Activated CD8-positive, alpha-beta T cell treated with anti-CD3 and anti-CD28 coated beads, Interleukin-2, amount 10 ng/mL, durations not matched to agents 7 days and 5 days (primary cell): ENCODE measurements at places on chromosomes 11 and 22.

DNA sequence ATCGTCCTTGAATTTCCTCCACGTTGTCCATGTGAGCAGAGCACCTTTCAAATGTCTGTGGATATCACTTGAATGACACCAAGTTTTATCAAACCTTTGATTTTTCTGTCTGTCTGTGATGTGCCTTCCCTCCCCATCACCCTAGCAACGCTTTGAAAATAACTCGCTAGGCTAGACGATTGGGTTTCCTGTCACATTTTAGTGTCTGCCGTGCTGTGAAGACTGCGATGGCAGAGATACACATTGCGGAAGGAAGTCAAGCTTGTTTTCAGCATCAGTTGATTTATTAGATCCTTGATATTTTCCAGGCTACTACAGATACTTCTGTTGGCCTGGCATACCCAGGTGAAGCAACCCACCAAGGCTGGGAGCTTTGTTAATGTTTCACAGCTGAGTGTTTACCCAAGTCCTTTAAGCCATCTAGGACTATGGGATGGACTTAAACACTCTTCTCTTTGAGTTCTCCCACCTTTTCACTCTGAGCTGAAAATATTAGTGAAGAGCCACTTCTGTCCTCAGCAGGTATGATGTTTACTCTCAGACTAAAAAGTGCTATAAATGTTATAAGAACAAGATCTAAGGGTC, 93.6 kb upstream of the CD44 start:
- H3K27me3 ChIP-seq, result no peaks in the 10 kb centered on the region
- DNase-seq, result peak; percentile 90
- H3K27ac ChIP-seq, result peak overlapping the region; percentile 96
- peak overlapping the region; percentile 73 for H3K4me3 ChIP-seq
- peaks cover 77% of the 10 kb centered on the region for H3K4me1 ChIP-seq

- H3K27me3 ChIP-seq, result no peaks in the 10 kb centered on the region
- DNase-seq, result no peak
- no peak overlapping the region for H3K27ac ChIP-seq
- H3K4me3 ChIP-seq, result no peak overlapping the region
Observed at GRCh38 chr11:132022733-132023478, 652.5 kb downstream of the NTM start.

DNA sequence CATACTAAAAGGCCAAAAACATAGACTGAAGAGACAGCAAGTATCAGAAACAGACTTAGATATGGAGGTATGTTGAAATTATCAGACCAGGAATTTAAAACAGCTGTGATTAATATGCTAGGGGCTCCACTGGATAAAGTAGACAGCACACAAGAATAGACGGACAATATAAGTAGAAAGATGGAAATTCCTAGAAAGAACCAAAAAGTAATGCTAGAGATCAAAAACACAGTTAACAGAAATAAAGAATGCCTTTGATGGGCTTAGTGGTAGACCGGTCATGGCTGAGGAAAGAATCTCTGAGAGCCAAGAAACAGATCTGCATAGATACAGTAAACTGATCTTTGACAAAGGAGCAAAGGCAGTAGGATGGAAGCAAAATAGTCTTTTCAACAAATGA, 250.2 kb downstream of the SWAP70 start:
- H3K4me3 ChIP-seq, result no peak overlapping the region
- no peak overlapping the region for H3K27ac ChIP-seq
- no peaks in the 10 kb centered on the region for H3K4me1 ChIP-seq
- no peaks in the 10 kb centered on the region for H3K27me3 ChIP-seq
- no peak for DNase-seq

DNA sequence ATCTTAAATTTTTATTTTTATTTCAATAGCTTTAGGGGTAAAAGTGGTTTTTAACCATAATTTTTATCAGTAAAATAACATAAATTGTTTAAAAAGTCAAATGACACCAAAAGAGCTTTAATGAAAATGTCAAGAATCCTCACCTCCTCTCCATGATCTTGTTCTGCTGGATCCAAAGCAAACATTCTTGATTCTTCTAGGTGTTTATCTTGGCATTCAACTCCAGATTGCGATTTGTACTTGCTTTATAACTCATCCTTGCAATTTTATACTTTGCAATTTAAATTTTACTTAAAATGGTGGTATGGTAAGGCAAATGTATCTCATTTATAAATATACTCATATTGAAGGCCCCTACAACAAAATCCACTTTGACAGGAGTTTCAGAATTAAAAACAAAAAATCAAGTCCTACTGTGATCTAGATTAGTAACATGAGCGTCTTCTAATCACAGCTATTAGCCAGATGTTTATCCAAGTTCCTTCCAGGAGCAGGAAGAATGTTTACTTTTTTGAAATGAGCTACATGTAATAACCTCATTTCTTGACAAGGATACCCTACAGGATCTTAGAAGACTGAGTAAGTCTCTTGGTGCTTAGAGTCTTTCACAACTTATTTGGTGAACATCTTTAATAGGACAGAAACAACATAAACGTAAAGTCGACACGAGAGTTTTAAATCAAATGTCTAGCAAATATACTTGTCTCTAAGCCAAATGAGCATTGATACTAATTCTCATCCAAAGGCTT, 72.4 kb upstream of the CARD18 start:
- H3K4me3 ChIP-seq, result no peak overlapping the region
- no peaks in the 10 kb centered on the region for H3K4me1 ChIP-seq
- H3K36me3 ChIP-seq, result no peaks in the 10 kb centered on the region
- H3K27me3 ChIP-seq, result peaks cover 3% of the 10 kb centered on the region
- no peak overlapping the region for H3K27ac ChIP-seq

GRCh38 chr11:120182372-120182771, 28.5 kb upstream of the OAF start:
- peak; percentile 18 for DNase-seq
- no peak overlapping the region for H3K27ac ChIP-seq
- H3K4me3 ChIP-seq, result no peak overlapping the region
- peaks cover 7% of the 10 kb centered on the region for H3K27me3 ChIP-seq

DNA sequence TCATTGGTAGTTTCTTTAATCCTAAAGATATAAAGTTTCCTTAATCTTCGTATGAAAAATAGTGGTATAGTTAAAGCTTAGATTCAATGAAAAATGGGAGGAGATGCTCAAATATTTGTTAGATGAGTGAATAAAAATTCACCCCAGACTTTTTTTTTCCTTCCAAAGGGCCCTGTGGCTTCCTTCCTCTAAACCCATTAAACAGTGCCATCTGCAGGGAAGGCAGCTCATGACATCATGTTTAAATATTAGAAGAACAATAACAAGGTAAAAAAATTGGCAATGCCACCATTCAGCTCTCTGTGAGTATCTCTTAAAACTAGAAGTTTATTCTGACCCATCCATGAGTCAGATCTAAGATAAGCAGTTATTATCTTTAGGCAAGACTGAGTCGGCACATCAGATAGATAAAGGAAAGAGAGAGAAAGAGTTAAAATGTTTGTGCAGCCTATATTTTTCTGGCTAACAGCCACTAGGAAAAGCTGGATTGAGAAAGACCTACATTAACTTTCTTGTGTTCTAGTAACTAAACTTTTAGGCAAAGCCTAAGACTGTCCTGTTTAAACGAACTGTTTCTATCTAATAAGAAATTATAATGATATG, 19.1 kb upstream of the OOSP1 start:
- H3K27ac ChIP-seq, result no peak overlapping the region
- DNase-seq, result peak; percentile 56
- no peak overlapping the region for H3K4me3 ChIP-seq
- H3K4me1 ChIP-seq, result no peaks in the 10 kb centered on the region
- H3K27me3 ChIP-seq, result no peaks in the 10 kb centered on the region

DNA sequence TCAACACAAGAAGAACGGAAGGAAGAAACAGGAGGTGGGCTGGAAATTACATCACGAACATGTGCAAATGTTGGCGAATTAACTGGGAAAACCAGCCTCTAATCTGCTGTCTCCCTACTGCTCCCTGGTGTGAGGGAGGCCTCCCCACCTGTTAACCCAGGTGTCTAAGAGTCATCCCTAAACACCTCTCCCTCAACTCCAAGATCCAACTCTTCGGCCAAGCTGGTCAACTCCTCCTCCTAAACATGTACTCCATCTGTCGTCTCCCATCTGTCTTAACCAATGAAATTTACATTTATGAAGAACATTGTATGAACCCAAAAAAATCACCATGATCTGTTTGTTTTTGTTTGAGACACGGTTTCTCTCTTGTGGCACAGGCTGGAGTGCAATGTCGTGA, 154.2 kb downstream of the LARGE1 start:
- H3K27me3 ChIP-seq, result no peaks in the 10 kb centered on the region
- no peak for DNase-seq
- H3K4me1 ChIP-seq, result no peaks in the 10 kb centered on the region
- no peaks in the 10 kb centered on the region for H3K36me3 ChIP-seq
- no peak overlapping the region for H3K4me3 ChIP-seq

GRCh38 chr11:94732617-94733281, 35.4 kb upstream of the AMOTL1 start:
- H3K36me3 ChIP-seq, result no peaks in the 10 kb centered on the region
- H3K4me1 ChIP-seq, result peaks cover 11% of the 10 kb centered on the region
- H3K27ac ChIP-seq, result no peak overlapping the region
- DNase-seq, result no peak
- peaks cover 15% of the 10 kb centered on the region for H3K27me3 ChIP-seq

GRCh38 chr22:25122136-25122764, 77.4 kb upstream of the CRYBB3 start:
- no peak overlapping the region for H3K4me3 ChIP-seq
- peaks cover 2% of the 10 kb centered on the region for H3K36me3 ChIP-seq
- no peak for DNase-seq

GRCh38 chr11:64614917-64615316, 23.9 kb downstream of the SLC22A12 start:
- no peak overlapping the region for H3K4me3 ChIP-seq
- DNase-seq, result no peak
- no peak overlapping the region for H3K27ac ChIP-seq
- H3K27me3 ChIP-seq, result no peaks in the 10 kb centered on the region
- H3K36me3 ChIP-seq, result no peaks in the 10 kb centered on the region

- no peak overlapping the region for H3K4me3 ChIP-seq
- no peak overlapping the region for H3K27ac ChIP-seq
- peaks cover 63% of the 10 kb centered on the region for H3K4me1 ChIP-seq
- no peak for DNase-seq
- no peaks in the 10 kb centered on the region for H3K27me3 ChIP-seq
- peaks cover 18% of the 10 kb centered on the region for H3K36me3 ChIP-seq
Observed at GRCh38 chr11:46359953-46360352, 12.7 kb downstream of the DGKZ start.

DNA sequence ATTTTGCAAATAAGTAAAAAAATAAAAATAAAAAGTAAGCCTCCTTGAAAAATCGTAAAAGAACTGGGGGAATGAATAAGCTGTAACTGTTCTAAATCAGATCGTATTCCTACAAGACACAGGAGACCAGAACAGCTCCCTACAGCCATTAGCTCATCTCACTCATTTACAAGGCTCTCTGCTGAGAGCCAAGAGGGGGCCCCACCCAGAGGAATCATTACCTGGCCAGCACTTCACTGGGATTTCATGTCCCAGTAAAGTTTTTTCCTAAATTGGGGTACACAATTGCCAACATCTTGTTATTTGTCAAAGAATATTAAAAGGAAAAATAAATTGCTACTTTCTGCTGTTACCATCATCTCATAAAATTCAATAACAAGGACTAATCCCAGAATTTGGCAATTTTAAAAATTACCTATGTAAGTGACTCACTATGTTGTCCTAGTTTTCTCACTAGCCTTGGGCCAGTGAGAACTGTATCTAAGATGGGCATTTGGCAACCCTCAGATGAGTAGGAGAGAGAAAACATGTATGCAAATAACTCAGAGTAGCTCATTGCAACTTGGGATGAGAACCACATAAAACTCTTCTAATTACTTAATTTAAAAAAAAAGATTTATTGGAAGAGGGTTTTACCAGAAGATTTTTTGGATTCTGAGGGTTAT, 18.4 kb upstream of the SMTN start:
- H3K36me3 ChIP-seq, result peaks cover 3% of the 10 kb centered on the region
- no peak overlapping the region for H3K4me3 ChIP-seq
- H3K4me1 ChIP-seq, result no peaks in the 10 kb centered on the region
- DNase-seq, result no peak

DNA sequence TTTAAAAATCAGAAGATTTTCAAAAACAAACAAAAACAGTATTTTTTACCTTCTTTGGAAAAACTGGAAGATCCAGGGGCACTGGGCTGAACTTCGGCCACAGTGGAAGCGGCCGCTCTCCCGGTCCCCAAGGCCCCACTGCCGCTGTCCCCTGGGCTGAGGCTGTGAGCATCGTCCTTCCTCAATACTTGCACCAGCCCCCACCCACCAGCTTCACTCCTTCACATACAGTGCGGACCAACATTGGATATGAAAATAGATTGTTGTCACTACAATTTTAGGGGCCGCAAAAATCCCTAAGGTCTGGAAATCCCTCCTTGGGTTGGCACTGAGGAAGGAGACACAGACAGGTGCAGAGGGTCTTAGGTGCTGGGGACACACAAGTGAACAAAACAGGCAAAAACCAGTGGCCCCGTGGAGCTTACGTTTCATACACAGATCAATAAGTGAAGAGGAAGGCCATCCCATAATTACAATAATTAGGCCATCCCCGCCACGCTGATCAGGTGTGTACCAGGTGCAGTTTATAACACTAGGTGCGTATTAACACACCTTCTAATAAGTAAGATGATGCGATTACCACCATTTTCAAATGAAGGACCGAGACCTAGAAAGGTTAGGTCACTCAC, 28.2 kb upstream of the SLC22A12 start:
- H3K27ac ChIP-seq, result no peak overlapping the region
- peaks cover 2% of the 10 kb centered on the region for H3K4me1 ChIP-seq
- no peak for DNase-seq
- H3K4me3 ChIP-seq, result no peak overlapping the region
- H3K36me3 ChIP-seq, result no peaks in the 10 kb centered on the region

- peaks cover 38% of the 10 kb centered on the region for H3K36me3 ChIP-seq
- H3K27ac ChIP-seq, result peak overlapping the region; percentile 20
- peaks cover 44% of the 10 kb centered on the region for H3K4me1 ChIP-seq
- no peak overlapping the region for H3K4me3 ChIP-seq
Observed at GRCh38 chr22:39414886-39415285, 15.3 kb downstream of the TAB1 start.

GRCh38 chr11:2205981-2206690, 34.5 kb upstream of the TH start:
- no peak overlapping the region for H3K4me3 ChIP-seq
- no peaks in the 10 kb centered on the region for H3K27me3 ChIP-seq
- H3K36me3 ChIP-seq, result no peaks in the 10 kb centered on the region
- H3K27ac ChIP-seq, result no peak overlapping the region
- no peak for DNase-seq

DNA sequence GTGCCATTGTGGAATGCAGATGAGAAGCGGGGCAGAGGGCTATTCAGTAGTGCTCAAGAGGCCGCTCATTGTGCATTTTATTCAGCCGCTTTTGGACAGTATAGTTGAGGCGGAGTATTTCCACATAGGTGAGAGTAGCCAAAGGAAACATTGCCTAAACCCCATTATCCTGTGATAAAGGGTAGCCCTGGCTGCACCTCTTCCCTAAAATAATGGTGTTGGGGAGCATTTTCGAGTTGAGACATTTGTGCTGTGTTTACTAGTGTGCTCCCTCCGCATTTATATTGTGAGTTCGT, 68.8 kb downstream of the SPECC1L start:
- H3K27ac ChIP-seq, result no peak overlapping the region
- H3K36me3 ChIP-seq, result peaks cover 54% of the 10 kb centered on the region
- no peak for DNase-seq
- H3K4me3 ChIP-seq, result no peak overlapping the region

- H3K4me1 ChIP-seq, result no peaks in the 10 kb centered on the region
- no peak overlapping the region for H3K4me3 ChIP-seq
- DNase-seq, result no peak
- no peak overlapping the region for H3K27ac ChIP-seq
- no peaks in the 10 kb centered on the region for H3K36me3 ChIP-seq
Observed at GRCh38 chr11:21446939-21447590, 745.8 kb upstream of the ANO5 start.

- no peaks in the 10 kb centered on the region for H3K36me3 ChIP-seq
- no peaks in the 10 kb centered on the region for H3K4me1 ChIP-seq
- H3K27me3 ChIP-seq, result peaks cover 2% of the 10 kb centered on the region
- H3K4me3 ChIP-seq, result no peak overlapping the region
- H3K27ac ChIP-seq, result no peak overlapping the region
- no peak for DNase-seq
Observed at GRCh38 chr11:120108785-120109168, 29.1 kb downstream of the TRIM29 start.
